ENCODE measurements at places on chromosomes 11 and 22. TPM values are rescaled to one million over a fixed set of nuclear protein-coding genes. Genes with fewer than 3 reads are reported as not detected.
A peak's percentile ranks its signal among the peaks of the same experiment; 100 is the strongest.

- H3K4me1 ChIP-seq, result no peaks in the 10 kb centered on the region
- H3K27ac ChIP-seq, result no peak overlapping the region
- no peak for DNase-seq
- no peaks in the 10 kb centered on the region for H3K27me3 ChIP-seq
Measured at GRCh38 chr11:39288011-39288410, 2171.4 kb downstream of the LRRC4C start.

DNA sequence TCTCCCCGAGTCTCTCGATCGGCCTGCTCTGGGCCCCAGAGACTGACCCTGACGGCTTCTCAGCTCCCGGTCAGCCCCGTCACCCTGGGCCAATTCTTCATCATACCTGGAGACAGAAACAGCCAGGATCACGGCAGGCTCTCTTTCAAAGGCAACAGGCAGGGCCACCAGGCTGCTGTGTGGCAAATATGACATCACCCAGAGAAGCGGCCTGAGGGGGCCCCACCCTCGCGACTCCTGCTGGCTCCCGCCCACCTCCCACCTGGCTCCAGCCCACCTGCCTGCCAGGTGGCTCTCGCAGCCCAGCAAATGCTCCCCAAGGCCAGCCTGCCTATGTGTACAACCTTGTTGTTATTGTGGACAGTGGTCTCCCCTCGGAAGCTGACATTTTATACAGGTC lies 24.9 kb upstream of the PACSIN2 start:
- no peak for DNase-seq
- H3K4me3 ChIP-seq, result no peak overlapping the region
- H3K36me3 ChIP-seq, result no peaks in the 10 kb centered on the region
- H3K4me1 ChIP-seq, result no peaks in the 10 kb centered on the region
- H3K27ac ChIP-seq, result no peak overlapping the region

Gene OR56A1
- not detected for total RNA-seq

DNA sequence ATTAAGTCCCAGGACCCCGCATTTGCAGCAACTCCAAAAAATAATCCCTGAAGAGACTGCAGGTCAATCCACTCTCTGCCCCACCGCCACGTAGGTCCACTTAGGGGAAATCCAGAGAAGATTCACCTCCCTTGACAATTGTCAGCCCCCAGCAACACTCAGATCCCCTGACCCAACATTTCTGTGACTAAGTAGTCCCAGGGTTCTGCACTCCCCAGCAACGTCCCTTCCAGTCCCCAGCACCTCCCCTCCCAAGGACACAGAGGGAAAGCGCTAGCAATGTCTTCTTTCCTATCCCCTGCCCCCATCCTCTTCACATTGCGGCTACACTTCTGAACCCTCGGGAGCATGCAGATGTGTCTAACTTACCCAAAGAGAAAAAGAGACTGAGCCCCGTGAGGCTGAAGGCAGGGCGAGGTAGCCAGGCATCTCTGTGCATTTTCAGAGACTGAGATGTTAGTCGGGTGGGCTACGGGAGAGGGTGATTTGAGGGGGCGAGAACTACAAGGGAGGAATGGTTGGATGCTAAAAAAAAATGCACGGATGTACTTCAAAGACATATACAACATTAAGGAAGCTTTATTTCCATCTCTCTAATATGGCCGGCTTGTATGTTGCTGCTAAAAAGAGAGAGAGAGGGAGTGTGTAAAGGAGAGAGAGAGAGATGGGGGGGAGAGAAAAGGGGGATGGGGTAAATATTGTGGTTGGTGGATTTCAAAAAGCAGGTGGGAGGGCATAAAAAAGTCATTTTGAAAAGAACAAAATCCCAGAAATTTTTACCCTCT lies at the start of gene SCN2B:
Gene SCN2B (minus strand): TSS at position 647 of the 785 bp plus-strand sequence. CDS start 208 bp downstream, at position 439.
- DNase-seq, result peak; percentile 37
- no peaks in the 10 kb centered on the region for H3K27me3 ChIP-seq
- peak within 1 kb of the TSS; percentile 13 for H3K27ac ChIP-seq
- H3K4me1 ChIP-seq, result no peaks in the 10 kb centered on the region

DNA sequence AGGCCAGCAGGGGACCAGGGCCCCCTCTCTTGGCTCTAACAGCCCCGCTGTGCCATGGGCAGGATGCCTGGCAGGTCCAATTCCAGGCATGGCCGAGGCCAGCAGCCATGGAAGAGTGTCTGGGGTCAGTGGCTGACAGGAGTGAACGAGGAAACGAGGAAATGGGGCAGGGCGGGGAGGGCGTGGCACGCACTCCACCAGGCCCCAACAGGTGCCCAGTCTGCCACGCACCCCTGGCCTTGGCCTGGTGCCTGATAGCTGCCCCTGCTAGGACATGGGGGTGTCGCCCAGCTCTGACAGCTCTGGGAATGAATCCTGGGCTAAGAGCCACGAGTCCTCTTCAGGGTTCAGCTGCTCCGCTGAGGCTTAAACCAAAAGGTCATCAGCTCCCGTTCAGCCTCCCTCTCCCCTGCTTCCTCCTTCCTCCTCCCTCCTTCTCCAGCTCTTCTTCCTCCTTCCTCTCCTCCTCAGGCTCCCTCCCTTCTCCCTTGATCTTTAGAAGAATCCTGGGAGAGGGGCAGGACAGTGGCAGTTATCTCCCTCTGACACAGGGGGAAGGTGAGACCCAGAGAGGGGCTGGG lies 11.5 kb upstream of the TBC1D22A start:
- no peaks in the 10 kb centered on the region for H3K36me3 ChIP-seq
- H3K27ac ChIP-seq, result no peak overlapping the region
- H3K27me3 ChIP-seq, result no peaks in the 10 kb centered on the region
- no peak overlapping the region for H3K4me3 ChIP-seq

Gene PHETA2
- total RNA-seq, result 1.4 TPM

- no peak overlapping the region for H3K27ac ChIP-seq
- peak; percentile 39 for DNase-seq
- H3K4me1 ChIP-seq, result no peaks in the 10 kb centered on the region
Measured at GRCh38 chr11:1086171-1087102, 11.8 kb downstream of the MUC2 start.

DNA sequence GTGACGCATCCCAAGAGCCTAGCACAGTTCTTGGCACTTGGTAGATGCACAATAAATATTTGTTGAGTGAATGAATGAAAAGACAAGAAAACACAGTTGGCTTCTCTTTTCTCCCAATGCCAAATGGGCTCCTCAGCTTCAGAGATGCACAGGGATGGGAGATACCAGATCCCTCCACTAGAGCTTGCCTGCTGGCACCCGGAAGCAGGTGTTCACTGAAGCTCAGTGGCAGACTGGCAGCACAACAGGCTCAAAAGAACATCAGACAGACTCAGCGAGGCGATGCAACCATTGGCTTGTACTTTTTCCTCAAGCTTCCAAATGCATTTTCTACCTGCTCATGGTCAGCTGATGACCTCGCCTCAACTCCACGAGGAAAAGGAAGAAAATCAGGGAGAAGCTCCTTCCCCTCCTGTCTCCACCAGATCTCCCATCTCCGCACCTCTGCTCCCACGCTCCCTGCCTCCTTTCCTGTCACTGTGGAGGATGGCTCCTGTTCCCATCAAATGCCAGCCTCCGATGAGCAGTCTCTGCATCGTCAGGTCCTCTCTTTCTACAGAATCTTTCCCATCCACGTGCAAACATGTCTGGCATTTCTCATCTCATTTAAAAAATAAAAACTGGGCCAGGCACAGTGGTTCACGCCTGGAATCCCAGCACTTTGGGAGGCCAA lies 5.8 kb downstream of the RAPSN start:
- H3K27ac ChIP-seq, result no peak overlapping the region
- no peaks in the 10 kb centered on the region for H3K36me3 ChIP-seq
- H3K27me3 ChIP-seq, result no peaks in the 10 kb centered on the region
- DNase-seq, result no peak

GRCh38 chr11:17931595-17931994 lies 81.3 kb downstream of the SERGEF start:
- H3K27me3 ChIP-seq, result no peaks in the 10 kb centered on the region
- no peak overlapping the region for H3K4me3 ChIP-seq
- no peak for DNase-seq
- H3K27ac ChIP-seq, result no peak overlapping the region
- no peaks in the 10 kb centered on the region for H3K36me3 ChIP-seq
- H3K4me1 ChIP-seq, result peaks cover 7% of the 10 kb centered on the region

DNA sequence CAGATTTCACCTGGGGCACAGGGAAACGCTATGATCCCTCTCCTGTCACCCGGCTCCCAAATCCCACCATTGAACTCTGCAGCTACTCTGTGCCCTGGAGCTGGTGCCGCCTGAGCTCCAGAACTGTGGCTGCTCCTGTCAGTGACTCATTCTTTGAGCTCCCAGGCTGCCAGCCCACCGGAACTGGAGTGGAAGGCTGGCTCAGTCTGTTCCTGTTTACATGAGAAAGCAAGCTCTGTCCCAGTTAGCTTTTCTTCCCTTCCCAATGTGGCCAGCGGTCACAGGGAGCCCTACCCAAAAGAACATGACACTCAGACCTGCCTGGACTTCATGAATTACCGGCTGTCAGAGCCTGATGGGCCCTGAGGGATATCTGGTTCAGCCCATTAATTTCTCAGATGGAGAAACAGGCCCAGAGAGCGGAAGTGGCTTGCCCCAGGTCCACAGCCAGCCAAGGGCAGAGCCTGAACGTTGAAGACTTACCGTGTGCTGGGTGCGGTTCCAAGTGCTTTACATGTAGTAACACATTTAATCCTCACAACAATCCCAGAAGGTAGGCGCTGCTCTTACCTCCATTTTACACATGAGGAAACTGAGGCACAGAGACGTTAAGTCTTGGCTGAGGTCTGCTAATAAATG lies 23.8 kb upstream of the IGSF22 start:
- H3K4me3 ChIP-seq, result no peak overlapping the region
- H3K4me1 ChIP-seq, result no peaks in the 10 kb centered on the region
- no peak for DNase-seq
- no peaks in the 10 kb centered on the region for H3K27me3 ChIP-seq
- H3K27ac ChIP-seq, result no peak overlapping the region
- no peaks in the 10 kb centered on the region for H3K36me3 ChIP-seq

DNA sequence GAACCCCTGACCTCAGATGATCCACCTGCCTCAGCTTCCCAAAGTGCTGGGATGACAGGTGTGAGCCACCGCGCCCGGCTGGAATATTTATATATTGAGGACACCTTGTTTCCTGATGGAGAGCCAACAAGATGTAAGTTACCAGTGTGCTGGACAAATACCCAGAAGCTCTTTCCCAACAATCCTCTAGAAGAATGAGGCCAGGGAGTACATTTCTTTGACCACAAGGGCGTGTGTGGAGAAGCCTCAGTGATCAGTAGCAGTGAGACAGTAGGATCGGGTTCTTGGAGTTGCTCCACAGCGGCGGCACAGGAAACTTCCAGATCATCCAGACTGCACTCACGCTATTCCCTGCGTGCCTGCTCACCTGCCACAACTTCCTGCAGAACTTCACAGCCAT lies 10.3 kb upstream of the POLA2 start:
- no peak for DNase-seq
- H3K4me1 ChIP-seq, result no peaks in the 10 kb centered on the region
- no peaks in the 10 kb centered on the region for H3K27me3 ChIP-seq
- H3K36me3 ChIP-seq, result no peaks in the 10 kb centered on the region
- H3K4me3 ChIP-seq, result no peak overlapping the region
- H3K27ac ChIP-seq, result no peak overlapping the region

Gene MS4A15
- total RNA-seq, result not detected

Gene SYCE3
- total RNA-seq, result not detected

DNA sequence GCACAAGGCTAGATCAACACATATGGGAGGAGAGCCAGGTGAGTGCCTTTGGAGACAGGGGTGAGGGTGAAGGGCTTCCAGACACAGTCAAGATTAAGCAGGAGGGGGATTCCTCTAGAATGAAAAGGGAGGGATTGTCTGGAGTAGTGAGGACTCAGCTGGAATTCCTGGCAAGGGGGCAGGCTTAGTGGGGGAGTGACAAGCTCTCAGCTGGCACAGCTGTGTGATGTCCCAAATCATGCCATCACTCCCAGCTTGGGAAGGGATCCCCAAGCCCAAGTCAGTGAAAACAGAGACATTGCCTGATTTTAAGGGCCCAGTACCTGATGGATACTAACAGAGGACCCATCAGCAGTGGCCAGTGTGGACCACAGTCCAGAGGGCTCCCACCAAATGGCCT lies 119.0 kb downstream of the MPPED2 start:
- no peaks in the 10 kb centered on the region for H3K27me3 ChIP-seq
- H3K4me1 ChIP-seq, result no peaks in the 10 kb centered on the region
- DNase-seq, result no peak
- no peak overlapping the region for H3K4me3 ChIP-seq

DNA sequence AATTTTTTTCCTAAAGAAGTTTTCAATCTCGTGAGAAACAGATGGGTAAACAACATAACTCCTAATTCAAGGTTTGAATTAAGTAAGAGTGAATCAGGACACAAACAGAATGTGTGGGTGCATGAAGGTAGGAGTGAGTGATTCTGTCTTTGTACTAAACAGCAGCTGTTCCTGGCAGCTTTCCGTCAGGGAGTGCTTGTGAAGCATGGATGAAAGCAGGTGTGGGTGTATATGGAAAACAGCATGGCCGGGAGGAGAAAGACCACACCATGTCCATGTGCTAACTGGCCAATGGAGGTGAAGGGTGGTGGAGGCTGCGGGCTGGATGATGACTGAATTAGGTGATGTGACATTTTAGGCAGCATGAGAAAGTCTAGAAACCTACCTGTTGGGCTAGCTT lies 49.6 kb downstream of the BARX2 start:
- H3K4me3 ChIP-seq, result no peak overlapping the region
- H3K4me1 ChIP-seq, result no peaks in the 10 kb centered on the region
- no peaks in the 10 kb centered on the region for H3K27me3 ChIP-seq
- H3K36me3 ChIP-seq, result no peaks in the 10 kb centered on the region
- no peak for DNase-seq

Gene C11orf42
- total RNA-seq, result not detected

DNA sequence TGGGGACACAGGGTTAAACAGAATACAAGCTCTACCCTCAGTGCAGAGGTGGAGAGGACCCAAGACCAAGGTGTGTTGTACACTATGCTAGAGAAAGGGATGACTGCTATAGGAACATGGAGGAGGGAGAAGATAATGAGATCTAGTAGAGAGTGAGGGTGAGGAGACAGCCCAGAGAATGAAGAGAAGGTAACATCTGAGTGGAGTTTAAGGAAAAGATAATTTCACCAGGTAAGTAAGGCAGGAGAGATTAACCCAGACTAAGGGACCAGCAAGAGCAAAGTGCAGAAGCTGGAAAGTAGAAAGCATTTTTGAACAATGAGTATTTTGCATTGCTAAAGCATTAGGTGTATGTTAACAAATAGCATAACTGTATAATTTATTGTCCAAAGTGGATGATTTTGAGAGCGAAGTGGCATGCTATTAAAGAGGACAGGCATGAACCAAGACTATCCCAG lies 128.8 kb downstream of the RASSF10 start:
- H3K4me1 ChIP-seq, result no peaks in the 10 kb centered on the region
- H3K36me3 ChIP-seq, result no peaks in the 10 kb centered on the region
- DNase-seq, result no peak
- no peaks in the 10 kb centered on the region for H3K27me3 ChIP-seq

- no peaks in the 10 kb centered on the region for H3K27me3 ChIP-seq
- H3K4me1 ChIP-seq, result peaks cover 12% of the 10 kb centered on the region
- H3K27ac ChIP-seq, result peak overlapping the region; percentile 1
Measured at GRCh38 chr11:19938169-19938856, 222.0 kb downstream of the DBX1 start.
